CD4-positive, alpha-beta T cell treated with Interleukin-12 subunit alpha and Interleukin-12 subunit beta, for 1 hour (primary cell): ENCODE measurements at places on chromosomes 1 and 21.
A peak's percentile ranks its signal among the peaks of the same experiment; 100 is the strongest.

- DNase-seq, result no peak
Observed at GRCh38 chr21:28311411-28312190, 681.1 kb downstream of the LTN1 start.

DNA sequence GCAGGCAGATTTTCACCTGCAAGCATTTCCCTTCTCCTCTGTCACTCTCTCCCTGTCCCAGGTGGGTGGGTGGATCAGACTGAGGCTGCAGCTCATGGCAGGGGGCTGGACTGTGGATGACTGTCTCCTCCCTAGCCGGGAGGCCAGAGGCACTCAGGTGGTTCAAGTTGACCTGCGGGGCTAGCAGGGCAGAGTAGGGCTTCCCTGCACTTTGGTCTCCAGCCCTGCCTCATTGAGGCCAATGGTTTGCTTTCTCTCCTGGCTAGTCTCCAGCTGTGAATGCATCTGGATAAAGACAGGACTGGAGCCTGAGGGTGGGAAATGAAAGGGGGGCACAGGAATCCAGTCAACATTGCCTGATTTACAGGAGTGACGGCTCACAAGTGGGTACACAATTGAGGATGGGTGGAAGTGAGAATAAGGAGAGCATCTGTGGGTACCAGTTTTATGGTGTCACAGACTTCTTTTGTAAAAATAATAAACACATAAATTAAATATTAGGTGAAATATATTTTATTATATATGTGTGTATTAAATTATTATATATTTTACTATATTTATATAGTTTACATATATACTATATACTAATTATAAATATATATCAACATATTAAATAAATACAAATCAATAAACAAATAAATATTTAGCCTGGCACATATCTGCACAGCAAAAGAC, 25.6 kb downstream of the RUNX1 start:
- no peak for DNase-seq

- DNase-seq, result peak; percentile 65
Observed at GRCh38 chr1:93080179-93080823, 1.2 kb downstream of the MTF2 start.

- no peak for DNase-seq
Observed at GRCh38 chr1:220344745-220345144, 72.5 kb upstream of the RAB3GAP2 start.

DNA sequence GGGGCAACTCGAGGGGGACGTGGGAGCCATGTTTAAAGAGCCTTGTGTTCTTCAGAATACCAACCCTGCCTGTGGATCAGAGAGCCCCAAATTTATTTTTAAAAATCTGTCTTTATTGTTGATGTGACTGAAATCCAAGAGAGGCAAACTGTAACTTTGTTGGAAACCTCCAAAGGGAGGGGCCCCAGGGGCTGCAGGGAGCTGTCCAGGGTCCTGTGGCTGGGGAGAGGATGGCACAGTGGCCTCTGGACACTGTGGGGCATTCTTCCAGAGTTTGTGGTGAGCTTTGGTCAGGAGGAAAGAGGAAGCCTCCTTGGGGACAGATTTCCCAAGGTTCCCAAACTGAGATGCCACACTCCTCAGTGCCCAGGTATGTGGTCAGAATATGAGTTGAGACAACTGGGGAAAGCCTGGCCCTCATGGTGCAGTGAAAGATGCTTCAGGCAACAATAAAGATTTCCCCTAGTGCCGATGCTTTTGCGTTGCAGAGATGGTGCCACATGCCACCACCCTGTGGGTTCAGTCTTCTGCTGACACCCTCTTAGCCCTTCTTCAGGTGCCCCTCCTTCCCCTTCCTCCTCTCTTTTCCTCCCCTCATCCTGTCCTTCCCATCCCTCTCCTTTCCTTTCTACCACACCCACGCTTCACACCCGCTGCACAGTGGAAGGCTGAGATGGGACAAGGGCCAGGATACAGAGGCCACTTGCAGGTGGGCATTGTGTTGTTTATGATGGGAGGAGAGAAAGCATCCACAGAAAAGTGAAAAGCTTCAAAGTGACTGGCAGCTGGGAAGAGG, 122.1 kb downstream of the UCK2 start:
- DNase-seq, result no peak

DNA sequence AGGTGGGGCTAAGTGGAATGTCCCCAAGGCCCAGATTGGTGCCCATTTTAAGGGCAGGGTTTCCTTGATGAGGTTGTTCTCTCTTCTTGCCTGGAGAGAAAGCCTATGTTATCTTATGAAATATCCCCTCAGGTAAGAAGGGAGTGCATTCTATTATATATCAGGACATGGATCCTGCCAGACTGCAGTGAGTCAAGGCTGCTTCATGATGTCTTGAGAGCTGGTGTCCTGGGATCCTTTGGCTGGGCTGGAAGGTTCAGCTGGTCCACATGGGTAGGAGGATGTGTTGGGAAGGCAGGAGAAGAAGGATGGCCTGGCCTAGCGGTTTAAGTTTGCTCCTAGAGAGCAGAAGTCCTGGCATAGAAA, 207.6 kb downstream of the ROR1 start:
- DNase-seq, result no peak
